ENCODE measurements at places on chromosomes 1 and 21.
A peak's percentile ranks its signal among the peaks of the same experiment; 100 is the strongest.

DNA sequence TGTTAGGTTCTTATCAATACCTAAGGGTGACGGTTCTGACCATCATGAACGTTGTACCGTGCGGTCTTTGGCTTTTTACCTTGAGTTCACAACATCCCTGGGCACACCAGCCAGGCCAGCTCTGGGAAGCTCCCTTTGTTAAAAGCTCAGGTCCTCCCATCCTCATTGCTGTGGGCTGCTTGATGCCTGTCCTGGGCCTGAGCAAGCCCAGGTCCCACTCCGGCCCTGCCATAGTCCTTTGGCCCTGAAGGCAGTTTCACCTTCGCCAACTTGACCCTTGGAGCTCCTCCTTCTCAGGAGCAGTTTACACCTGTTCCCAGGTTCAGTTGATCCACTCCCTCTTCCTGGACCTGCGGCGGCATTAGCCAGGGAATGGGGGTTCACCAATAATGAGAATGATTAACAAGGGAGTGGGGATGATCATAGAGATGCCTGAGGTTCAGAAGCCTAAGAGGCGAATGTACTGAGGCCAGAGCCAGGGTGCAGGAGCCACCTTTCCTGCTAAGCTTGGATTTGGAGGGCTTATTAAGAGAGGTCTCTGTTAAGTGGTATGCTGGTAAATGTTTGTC lies 40.2 kb downstream of the DHCR24 start:
- no peak for DNase-seq

DNA sequence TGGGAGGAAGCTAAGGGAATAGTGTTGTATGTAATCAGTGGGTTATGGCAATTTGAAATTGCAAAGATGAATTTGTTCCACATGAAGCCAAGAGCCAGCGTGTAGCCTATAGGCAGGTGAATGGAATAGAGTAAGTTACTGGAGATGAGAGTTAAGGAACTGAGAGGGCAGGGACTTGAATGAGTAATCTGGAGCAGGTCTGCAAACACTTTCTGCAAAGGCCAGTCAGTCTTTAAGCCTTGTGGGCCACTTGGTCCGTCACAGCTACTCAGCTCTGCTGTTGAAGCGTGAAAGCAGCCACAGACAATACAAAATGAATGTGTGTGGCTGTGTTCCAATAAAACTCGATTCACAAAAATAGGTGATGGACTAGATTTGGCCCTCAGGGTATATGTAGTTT lies 29.2 kb downstream of the SZT2 start:
- no peak for DNase-seq

DNA sequence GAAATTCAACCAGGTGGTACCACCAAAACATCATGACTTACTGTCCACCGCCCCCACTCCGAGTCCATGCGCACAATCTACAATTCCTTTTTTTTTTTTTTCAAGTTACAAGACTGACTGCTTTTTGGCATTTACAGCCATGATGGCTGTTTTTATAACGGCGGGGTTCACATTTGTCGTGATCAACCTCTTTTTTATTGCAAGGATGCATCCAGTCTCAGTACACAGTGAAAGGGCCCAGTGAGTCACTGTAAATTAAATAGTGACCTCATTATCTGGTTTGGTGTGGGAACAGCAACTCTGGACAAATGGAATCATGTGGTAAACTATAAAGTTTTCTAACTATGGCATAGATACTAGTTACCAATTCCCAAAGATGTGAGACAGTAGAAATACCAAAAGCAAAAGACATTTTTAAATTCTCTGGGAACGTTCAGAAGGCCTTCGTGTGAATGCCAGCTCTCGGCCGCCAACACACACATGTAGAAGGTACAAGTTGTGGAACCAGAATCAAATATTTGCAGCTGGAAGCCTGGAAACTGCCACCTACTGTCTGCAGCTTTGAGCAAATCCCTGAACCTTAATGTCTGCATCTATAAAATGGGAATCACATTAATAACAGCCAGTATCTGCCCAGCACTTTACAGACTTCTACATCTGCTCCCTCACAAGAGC lies 4.9 kb downstream of the GLIS1 start:
- DNase-seq: no peak

DNA sequence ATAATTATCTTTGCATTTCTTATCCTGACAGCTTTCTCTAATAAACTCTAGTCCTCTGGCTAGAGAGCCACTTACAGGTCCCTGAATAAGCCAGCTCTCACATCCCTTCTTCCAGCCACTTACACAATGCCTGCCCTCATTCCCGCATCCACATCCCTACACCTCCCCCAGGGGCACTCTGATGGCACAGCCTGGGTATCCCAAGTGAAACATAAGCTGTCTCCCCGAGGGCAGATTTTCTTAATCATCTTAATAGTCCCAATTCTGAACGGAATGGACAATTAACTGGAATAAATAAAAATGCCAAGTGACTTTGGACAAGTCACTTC lies 4.9 kb downstream of the RHOC start:
- no peak for DNase-seq

- no peak for DNase-seq
Measured at GRCh38 chr1:26060832-26061574, 6.4 kb downstream of the TRIM63 start.

- no peak for DNase-seq
Measured at GRCh38 chr1:29824025-29824424, 587.7 kb downstream of the PTPRU start.

DNA sequence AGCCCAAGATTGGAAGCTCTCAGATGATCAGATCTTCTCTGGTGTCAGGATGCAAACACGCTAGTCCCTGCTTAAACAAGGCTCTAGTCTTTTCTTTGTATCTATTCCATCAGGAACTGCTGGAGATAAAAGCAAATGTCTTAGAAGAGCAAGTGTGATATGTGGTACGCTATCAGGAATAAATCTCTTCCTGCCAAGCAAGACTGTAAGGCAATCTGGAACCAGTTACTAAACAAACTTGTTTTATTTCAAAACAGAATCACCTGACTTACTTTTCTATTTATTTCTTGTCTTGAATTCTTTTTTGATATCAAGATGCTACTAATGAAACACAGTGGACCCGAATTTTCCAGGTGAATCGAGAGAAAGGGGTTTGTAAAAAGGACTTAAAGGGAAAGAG lies 139.9 kb upstream of the ZNF644 start:
- no peak for DNase-seq

DNA sequence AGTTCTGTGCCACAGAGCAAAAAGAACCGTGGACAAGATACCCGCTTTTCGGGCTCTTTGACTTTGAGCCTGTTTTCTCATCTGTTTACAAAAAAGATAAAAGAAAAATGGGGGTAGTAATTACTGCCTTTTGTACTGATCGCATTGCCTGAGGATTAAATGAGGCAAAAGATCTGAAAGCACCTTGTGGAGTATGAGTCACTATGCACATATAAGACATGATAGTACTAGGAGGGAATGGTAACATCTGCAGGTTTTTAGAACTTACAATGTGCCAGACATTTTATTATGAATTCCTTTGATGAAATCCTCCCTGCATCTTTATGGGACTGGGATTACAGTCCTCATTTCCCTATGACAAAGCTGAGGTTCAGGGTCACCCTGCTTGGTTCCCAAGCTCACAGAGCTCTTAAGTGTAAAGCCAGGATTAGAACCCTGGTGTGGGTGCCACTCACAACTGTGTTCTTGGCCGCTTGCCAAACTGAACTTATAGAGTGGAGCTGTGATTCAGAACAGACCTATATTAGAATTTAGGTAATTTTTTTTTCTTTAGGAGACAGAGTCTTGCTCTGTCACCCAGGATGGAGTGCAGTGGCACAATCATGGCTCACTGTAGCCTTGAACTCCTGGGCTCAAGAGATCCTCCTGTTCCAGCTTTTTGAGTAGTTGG lies 1.8 kb downstream of the DISC1 start:
- no peak for DNase-seq

- peak; percentile 51 for DNase-seq
Measured at GRCh38 chr1:91166106-91166712, 144.4 kb upstream of the ZNF644 start.

DNA sequence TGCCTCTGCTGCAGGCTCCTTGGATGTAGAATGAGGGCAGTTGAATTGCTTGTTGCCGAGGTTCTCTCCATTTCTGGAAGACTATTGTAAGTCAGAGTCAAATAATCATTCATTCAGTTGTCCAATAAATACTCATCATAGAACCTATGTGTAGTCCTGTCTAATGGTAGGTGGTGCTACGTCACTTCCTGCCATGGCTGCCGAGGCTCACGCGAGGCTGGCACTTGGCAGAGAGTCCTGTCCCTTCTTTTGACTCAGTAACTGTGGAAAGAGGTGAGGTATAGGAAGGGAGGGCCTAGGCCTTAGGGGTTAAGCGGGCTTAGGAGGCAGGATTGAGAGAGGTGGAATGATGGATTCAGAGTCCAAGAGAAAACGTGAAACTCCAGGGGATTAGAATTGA lies 9.7 kb downstream of the ADARB1 start:
- no peak for DNase-seq

- DNase-seq: no peak
Measured at GRCh38 chr1:29211086-29212030, 19.4 kb downstream of the MECR start.

DNA sequence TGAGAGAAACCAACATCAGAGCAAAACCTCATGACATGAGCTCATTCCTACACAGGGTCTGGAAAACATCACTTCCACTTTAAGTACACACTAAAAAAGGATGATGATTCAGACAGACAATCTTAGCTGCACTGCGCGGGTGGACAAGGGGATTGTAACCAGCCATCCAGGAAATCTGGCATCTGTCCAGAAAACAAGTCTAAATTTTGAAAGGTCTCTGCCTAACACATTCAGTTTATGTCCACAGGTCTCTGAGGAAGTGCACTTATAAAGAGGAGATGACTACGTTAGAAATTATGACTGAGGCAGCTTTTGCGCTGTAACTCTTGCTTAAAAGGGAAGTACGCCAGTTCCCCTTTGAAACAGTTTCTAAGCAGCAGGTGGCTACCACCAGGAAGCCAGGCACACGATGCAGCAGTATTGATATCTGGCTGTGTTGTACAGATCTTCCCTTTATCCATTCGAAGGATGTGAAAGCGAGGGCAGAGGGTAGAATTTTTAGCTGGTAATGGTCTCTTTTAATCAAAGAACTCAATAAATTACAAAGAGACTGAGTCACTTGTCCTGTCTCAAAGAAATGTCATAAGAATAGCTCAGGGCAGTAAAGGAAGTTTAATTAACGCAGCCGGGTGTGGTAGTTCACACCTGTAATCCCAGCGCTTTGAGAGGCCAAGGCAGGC lies 128.0 kb downstream of the SETD4 start:
- peak; percentile 98 for DNase-seq

- DNase-seq: no peak
Measured at GRCh38 chr1:94646786-94647555, 105.4 kb upstream of the F3 start.

- DNase-seq: no peak
Measured at GRCh38 chr1:77467741-77468140, 185.9 kb downstream of the AK5 start.

GRCh38 chr1:118322331-118322730 lies 137.3 kb upstream of the SPAG17 start:
- no peak for DNase-seq

- DNase-seq: no peak
Measured at GRCh38 chr21:33949516-33950430, 34.2 kb upstream of the ATP5PO start.

DNA sequence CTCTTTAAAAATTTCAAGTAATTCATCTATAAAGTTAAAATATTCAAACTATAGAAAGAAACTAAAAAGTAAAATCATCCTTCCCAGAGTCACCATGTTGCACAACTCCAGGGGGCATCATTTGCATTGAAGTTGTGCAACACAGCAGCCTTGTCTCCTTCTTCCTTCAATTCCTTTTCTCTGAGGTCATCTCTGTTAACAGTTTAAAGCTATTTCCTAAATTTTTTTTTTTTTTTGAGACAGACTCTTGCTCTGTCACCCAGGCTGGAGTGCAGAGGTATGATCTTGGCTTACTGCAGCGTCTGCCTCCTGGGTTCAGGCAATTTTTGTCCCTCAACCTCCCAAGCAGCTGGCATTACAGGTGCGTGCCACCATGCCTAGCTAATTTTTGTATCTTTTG lies 7.1 kb downstream of the RHBG start:
- peak; percentile 77 for DNase-seq

DNA sequence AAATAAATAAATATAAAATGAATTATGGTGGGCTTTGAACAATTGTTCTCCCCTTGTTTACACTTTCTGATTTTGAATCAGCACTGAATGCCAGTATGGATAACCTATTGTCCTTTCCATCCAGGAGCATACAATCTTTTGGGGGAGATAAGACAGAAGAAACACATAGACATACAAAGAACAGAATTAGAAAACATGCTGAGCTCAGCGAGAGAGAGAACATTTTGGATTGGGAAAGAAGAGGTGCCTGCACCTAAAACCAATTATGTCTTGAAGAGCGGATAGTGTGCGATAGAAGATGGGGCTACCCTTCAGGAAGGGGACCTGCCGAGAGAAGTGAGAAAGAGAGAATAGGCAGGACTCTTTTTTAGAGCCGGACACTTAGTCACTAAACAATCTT lies 6.6 kb downstream of the PGM1 start:
- no peak for DNase-seq

GRCh38 chr1:194069168-194069830 lies 882.9 kb upstream of the B3GALT2 start:
- no peak for DNase-seq

GRCh38 chr1:180787628-180788307 lies 124.9 kb upstream of the KIAA1614 start:
- DNase-seq: no peak

DNA sequence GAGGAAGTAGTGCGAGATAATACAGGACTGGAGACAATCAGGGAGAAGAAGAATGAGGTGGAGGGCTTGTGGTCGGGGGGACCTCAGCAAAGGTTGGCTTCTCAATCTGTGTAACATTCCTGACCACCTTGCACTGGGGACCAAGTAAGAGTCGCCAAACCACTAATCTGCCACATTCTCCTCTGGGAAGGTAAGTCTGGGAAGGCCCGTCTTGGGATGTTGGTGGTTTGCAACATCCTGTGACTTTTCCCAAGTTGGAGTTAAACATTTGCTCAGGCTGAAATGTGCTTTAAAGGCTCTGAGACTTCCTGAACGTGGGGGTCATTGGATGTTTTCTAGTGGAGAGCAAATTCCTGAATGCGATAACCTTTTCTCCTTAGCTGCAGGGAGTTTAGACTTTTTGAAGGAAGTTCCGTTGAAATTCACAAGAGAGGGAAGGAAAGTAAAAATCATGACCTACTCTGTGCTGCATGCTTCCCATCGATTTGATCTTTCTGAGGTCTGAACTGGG lies 325.9 kb downstream of the RPS6KC1 start:
- DNase-seq: no peak

DNA sequence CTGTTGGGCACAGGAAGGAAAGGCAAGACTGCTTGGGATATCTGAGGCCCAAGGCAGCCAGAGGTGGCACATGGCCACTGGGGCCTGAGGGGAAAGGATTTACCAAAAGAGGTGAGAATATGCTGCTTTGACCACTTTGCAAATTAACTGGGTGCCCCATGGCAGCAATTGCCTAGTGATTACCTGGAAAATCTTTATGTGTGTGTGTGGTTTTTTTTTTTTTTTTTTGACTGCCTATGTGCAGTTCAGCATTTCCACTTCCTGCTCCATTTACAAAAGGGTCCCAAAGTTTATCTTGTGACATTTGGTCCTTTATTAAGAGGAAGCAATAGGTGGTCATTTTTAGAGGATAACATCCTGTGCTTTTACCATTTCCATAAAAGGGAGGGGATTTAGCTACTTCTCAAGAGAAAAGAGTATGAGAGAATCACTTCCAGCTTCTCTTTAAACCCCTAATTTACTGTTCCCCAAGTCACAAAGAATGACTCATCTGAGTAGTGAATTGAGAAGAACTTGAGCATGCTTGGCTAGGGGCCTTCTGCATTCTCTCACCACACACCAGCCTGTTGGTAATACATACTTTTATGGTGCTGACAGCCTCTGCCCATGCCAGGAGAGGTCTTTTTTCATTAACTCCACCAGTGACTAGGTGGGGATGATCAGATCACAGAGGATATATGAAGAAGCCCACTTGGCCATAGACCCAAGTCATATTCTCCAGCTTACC lies 52.1 kb downstream of the SYDE2 start:
- no peak for DNase-seq
